ENCODE measurements at places on chromosomes 7 and 10.

DNA sequence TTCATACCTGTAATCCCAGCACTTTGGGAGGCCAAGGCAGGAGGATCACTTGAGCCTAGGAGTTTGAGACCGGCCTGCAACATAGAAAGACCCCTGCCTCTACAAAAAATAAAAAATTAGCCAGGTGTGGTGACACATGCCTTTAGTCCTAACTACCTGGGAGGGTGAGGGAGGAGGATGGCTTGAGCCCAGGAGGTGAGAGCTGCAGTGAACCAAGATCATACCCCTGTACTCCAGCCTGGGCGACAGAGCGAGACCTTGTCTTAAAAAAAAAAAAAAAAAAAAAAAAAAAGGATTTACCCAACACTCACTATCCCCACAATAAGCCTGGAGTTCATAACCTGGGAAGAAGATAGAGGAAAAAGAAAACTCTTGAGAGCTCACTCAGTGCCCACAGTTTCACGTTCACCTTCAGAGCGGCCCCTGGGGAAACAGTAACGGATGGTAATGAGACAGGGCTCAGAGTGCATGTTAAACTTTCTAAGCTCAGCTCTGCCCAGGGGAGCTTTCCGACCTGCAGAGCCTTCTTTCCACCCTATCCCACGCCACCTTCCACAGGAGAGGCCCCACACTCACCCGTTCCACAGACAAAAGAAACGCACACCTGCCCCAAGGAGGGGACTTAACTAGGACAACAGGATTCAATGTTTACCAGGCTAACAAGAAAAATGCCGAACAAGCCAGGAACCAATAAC, 259.8 kb upstream of the KLF14 start:
- DNase-seq: no peak

GRCh38 chr7:50783801-50784507, 1.3 kb upstream of the GRB10 start:
- no peak for DNase-seq

DNA sequence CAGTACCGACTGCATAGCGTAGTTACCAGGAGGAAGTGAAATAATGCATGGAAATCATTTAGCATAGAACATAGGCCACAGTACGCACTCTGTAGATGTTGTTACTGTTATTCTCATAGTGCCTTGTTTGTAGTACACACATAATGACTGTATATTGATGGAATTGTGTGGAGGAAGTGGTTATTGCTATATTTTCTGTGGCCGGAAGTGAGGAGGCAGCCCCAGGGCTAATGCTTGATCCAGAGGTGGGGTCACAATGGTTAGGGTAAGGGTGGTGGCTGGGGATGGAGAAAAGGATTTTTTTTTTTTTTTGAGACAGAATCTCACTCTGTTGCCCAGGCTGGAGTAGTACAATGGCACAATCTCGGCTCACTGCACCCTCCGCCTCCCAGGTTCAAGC, 4.5 kb upstream of the MGAM start:
- DNase-seq: no peak

DNA sequence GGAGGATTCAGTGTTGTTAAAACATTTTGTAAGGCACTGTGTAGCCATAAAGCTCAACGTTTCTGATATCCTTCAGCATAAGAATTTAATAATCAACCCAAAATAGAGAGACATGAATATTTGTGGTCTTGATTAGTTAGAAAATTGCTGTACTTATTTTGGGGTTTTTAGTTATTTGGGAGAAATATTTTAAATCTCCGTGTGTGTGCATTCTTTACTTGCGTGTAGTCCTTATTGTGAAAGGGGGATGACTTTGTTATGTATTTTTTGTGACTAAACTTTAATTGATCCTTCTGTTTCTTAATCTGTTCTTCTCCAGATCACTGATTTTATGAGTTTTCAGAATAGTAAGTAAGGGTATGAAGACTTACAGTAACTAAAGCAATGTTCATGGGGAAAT, 81.2 kb downstream of the ZNRF2 start:
- no peak for DNase-seq

GRCh38 chr7:69699931-69700330, 101.7 kb downstream of the AUTS2 start:
- DNase-seq: no peak

DNA sequence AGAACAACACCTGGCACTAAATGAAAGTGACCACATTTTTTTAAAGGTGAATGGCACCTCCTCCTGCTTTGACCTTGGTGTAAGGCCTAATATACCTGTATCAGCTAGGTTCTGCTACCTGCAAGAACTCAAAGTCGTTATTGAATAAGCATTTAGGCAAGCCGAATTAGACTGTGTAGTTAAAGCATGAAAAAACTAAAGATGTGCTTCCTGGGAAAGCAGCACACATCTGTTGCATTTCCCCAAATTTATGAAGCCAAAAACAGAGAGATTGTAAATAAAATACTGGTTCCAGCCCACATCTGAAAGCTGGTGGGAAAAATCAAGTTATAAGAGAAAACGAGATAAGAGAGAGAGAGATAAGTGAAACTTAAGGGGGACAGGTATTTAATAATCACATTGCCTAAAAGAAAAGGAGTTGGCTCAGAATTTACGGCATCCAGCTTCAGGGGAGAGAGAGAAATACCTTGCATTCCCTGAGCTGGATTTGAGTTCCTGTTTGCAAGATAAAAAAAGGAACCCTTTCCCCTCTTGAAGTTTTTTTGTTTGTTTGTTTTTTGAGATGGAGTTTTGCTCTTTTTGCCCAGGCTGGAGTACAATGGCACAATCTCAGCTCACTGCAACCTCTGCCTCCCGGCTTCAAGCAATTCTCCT, 1.8 kb upstream of the XPNPEP1 start:
- no peak for DNase-seq

- DNase-seq: no peak
Measured at GRCh38 chr10:75066271-75066670, 45.2 kb upstream of the SAMD8 start.

DNA sequence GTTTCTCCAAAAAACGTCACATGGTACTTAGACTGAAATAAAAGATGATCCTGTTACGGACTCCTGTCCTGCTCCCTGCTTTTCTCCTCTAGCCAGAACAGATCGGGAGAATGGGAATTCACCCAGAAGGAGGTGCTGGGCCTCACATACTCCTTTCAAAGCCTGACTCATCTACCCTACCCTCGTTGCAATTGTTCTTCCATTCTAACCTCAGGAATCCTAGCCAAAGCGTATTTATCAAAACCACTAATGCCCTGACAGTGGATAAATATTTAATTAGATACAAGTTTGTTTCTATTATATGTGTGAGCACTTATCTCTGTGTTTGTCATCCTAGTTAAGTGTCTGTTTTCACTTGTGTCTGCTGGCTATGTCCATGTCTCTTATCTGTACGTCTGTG, 21.7 kb downstream of the ZCWPW1 start:
- peak; percentile 28 for DNase-seq

GRCh38 chr7:156731651-156732050, 91.1 kb downstream of the RNF32 start:
- DNase-seq: no peak

- DNase-seq: no peak
Measured at GRCh38 chr7:151298765-151299164, 42.8 kb upstream of the NUB1 start.

DNA sequence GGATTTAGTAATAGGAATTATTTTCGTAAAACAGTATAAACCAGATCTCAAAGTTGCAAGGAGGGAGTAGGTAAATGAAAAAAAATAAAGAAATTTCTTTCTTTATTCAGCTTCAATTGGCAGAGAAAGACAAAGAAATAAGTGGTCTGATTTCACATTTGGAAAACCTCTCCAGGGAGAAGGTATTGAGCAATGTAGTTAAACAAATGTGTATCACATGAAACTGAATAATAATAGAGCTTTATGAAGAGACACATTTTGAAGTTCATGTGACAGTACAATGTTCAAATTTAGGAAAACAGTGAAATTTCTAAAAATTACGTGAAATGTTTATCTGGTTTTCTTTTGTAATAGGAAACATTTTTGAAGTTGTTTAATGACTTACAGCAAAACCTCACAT, 63.0 kb downstream of the TAX1BP1 start:
- DNase-seq: no peak

DNA sequence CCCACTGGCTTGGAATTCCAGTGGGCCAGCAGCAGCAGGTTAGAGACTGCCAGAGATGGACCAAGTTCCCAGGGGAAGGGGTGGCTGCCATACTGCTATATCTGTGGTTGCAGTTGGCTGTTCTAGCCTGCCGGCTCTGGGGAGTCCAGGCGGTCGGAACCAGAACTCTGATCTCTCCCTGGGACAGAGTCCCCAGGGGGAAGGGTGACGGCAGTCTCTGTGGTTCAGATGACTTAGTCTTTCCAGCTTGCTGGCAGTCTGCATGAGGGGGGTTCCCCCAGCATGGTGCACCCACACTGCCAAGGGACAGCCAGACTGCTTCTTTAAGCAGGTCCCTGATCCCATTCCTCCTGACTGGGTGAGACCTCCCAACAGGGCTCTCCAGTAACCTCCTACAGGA, 82.5 kb downstream of the C10orf90 start:
- DNase-seq: no peak

DNA sequence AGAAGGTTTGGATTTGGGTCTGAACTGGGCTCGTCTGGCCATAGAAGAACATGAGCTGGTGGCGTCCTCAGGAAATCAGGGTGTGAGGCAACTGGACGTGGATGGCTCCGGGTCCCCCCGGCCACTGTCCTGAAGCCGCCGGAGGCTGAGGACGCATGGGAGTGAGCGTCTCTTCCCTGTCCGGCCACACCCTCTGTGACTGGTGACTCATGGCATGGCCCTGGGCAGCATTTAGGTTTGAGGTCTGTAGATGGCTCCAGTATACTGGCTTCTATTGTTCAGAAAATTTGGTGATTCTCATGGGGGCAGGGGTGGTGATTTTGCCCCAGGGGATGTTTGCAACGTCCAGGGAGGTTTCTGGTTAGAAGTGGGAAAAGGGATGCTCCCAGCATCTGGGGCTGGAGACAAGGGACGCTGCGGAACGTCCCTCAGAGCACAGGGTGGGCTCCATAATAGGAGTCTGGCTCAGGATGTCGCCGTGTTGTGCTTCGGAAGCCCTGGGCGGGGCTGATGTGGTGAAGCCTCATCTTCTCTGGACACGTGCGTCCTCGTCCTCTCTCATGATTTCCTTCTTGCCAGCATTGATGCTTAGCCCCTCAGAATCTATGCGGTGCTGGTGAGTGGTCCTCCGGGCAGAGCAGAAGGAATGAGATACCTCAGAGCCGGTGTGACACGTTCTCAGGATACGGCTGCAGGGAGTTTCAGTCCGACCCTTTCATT, 49.9 kb downstream of the PITRM1 start:
- DNase-seq: peak; percentile 96

DNA sequence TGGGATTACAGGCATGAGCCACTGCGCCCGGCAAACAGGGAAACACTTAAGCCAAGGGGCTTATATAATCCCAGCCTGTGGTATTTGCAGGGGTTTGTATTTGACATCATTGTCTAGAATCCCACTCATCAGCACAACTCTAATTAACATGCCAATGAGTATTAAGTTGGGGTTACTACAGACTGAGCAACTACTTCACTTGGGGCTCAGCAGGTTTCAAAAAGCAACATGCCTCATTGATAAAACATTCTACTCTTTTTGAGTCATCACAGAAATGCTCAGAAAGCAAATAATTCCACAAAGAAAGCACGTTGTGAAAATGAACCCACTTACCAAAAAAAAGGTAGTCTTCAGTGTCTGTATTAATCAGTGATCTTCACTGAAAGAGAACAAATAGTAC, 236.9 kb upstream of the CELF2 start:
- no peak for DNase-seq

GRCh38 chr7:79624336-79624735, 170.9 kb upstream of the MAGI2 start:
- DNase-seq: no peak

- no peak for DNase-seq
Measured at GRCh38 chr7:137944168-137944567, 57.7 kb downstream of the CREB3L2 start.

GRCh38 chr10:123327450-123327849, 173.2 kb downstream of the BUB3 start:
- no peak for DNase-seq

GRCh38 chr7:44077681-44078091, 4.6 kb downstream of the POLM start:
- no peak for DNase-seq

DNA sequence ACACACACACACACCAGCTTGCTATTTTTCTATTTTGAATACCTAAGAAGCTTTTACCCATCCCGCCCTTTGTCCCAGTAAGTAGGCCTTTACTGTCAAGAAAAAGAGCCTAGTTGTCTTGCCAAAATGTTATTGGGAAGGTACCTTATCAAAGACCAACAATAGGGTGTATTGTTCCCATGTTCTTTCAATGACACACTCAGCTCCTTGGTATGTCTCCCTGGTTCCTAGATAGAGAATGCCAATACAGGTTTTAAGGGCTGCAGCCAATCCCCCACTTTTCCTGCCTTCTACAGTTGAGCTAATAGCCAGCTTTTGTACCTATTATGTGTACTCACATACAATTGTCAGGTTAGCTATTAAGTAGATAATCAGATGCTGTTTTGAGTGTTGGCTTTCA, 92.0 kb upstream of the LRRTM3 start:
- DNase-seq: no peak

DNA sequence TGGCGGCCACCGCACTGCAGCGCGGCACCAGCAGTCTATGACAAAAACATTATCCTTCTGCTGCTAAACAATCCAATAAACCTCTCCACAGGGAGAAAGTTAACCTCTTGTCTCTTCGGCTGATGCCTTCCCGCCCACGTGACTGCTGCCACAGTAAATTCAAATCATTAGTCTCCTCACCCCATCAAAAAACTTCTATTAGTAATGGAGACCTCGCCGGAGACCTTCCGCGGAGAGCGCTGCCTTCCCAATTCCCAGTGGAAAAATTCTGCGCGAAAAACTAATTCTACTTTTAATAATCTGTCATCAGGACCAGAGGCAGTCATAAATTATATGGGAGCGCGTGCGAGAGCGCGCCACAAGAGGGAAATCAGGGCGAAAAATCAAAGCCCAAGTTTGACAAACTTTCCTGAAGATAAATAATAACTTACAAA, 90.0 kb upstream of the PAX2 start:
- no peak for DNase-seq

DNA sequence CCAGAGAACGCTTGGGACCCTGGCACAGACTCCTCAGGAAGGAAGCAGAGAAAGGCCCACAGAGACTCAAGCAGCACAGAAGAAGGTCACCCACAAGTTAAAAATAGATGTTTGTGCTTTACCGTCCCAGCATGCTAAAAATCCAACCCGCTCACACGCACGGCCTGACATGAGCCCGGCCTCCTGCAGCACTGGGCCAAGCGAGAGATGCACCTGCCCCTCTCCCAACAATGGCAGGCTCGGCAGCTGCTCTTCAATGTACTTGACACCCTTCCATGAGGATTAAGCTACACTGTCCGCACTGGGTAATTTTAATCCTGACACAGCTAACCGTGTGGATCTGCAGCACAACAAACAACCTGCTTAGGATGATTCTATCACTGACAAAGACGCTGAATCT, 9.3 kb downstream of the DIP2C start:
- no peak for DNase-seq

- DNase-seq: no peak
Measured at GRCh38 chr7:106257752-106258151, 27.0 kb downstream of the NAMPT start.

DNA sequence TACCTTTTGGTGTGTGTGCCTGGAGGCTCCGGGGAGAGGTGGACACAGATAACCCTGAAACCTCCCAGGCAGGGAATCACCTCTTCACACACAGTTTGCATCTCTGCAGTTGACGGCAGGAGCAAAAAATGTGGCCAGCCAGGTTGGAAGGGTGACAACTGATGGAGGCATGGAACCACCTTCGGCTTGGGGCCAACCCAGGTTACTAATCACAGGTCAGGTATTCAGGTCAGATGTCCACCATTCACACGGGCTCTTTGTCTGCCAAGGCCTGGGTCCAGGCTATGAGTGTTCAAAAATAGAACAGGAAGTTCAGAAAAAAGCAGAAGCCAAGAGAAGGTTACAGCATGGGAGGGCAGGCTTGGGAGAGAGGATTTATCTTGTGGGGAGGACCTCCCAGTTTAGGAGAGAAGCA, 137.2 kb upstream of the EFCAB10 start:
- no peak for DNase-seq

Measured in RPMI7951 (cell line).